Effector memory CD4-positive, alpha-beta T cell (primary cell): ENCODE measurements at places on chromosomes 1 and 21.

DNA sequence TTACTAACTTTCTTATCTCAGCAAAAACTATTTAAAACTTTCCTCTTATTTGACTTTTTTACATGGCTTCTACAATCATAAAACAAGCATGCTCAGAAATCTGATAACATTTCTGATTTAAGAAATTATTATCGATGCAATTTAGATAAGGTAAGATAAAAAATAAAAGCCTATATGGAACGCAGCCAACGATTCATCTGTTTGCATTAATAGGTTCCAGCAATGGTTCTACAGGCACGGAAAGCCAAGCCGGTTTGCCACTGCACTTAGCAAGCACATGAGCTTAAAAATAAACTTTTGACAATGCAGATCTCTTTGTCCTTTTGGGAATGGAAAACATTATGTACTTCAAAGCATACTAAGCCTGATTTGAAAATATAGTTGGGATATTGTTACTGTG is 77.5 kb upstream of the KCNK2 start:
- no peak overlapping the region for H3K27ac ChIP-seq
- no peaks in the 10 kb centered on the region for H3K36me3 ChIP-seq

DNA sequence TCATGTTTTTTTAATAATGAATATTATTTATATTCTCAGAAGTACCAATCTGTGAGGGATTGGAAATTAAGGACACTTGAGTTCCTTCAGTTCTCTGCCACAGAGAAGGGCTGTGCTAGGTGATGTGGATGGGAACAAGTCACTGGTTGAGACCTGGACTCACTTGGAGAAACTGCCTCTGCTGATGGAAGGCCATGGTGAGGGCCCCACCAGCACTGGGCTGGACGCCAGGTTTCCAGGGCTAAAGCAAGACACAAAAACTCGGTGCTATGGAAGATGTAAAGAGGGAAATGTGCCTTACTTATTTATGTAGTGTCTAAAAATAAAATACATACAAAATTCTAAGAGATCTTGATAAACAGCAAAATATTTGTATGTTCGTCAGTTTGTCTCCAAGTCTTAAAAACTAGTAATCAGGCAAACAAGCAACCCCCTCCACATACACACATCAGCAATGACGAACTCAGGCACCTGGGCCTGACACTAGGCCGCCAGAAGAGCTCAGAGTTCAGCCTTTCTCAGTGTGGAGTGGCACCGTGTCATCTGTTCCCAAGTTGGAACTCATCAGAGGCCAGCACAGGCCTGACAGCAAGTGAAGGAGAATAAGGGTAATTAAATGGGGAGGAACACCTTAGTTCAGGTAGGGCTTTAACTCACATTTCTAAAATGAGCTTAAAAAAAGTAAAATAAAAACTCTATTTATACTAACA is 19.6 kb downstream of the SIPA1L2 start:
- no peaks in the 10 kb centered on the region for H3K27me3 ChIP-seq
- no peaks in the 10 kb centered on the region for H3K4me1 ChIP-seq
- H3K36me3 ChIP-seq, result no peaks in the 10 kb centered on the region
- no peak overlapping the region for H3K4me3 ChIP-seq
- H3K27ac ChIP-seq, result no peak overlapping the region

DNA sequence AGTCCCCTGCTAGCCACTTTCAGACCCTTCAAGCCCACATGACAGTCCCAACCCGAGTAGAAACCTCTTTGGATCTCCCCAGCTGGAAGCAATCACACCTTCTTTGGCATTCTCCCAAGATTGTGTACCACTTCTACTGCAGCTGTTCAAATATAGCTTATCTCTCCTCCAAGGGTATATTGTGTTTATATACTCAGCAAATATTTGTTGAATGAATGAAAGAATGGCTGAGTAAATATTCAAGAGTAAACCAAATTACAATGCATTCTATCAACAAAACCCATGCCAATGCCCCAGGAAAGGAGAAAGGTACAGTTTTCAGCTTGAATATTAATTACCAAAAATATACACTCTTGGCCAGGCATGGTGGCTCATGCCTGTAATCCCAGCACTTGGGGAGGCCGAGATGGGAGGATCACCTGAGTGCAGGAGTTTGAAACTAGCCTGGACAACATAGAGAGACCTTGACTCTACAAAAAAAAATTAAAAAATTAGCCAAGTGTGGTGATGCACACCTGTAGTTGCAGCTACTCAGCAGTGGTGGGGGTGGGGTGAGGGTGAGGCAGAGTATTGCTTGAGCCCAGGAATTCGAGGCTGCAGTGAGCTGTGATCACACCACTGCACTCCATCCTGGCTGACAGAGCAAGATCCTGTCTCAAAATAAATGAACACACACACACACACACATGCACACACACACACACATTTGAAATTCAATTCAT is 68.5 kb downstream of the NIBAN1 start:
- H3K36me3 ChIP-seq, result no peaks in the 10 kb centered on the region
- H3K27ac ChIP-seq, result no peak overlapping the region
- no peaks in the 10 kb centered on the region for H3K4me1 ChIP-seq
- no peak overlapping the region for H3K4me3 ChIP-seq
- no peaks in the 10 kb centered on the region for H3K27me3 ChIP-seq

GRCh38 chr1:206477581-206478380 is 7.5 kb downstream of the IKBKE start:
- DNase-seq, result no peak
- peaks cover 5% of the 10 kb centered on the region for H3K4me1 ChIP-seq
- no peak overlapping the region for H3K4me3 ChIP-seq
- no peak overlapping the region for H3K27ac ChIP-seq
- H3K27me3 ChIP-seq, result no peaks in the 10 kb centered on the region

DNA sequence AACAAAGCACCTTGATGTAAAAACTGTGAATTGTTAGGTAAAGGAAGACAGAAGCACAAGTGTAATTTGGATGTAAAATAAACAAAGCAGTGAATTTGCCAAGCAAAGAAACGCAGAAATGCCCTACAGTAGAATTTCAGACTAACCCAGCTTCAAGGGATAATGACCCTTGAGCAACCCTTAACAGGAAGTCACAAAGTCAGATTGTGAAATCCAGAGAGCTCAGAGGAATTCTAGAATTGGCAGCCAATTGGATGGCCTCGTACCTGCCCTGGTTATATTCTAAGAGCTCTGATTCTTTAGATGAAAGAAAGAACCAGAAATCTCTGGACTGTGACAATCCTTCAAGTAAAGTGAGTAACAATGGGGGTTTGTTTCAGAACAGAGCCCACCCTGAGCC is 152.7 kb upstream of the CHRM3 start:
- no peak overlapping the region for H3K4me3 ChIP-seq
- H3K4me1 ChIP-seq, result no peaks in the 10 kb centered on the region
- H3K27me3 ChIP-seq, result no peaks in the 10 kb centered on the region
- DNase-seq, result no peak
